ENCODE measurements at places on chromosomes 2 and 18.

- no peak for DNase-seq
These were observed 313.8 kb downstream of the PDE11A start for GRCh38 chr2:177758591-177759371.

DNA sequence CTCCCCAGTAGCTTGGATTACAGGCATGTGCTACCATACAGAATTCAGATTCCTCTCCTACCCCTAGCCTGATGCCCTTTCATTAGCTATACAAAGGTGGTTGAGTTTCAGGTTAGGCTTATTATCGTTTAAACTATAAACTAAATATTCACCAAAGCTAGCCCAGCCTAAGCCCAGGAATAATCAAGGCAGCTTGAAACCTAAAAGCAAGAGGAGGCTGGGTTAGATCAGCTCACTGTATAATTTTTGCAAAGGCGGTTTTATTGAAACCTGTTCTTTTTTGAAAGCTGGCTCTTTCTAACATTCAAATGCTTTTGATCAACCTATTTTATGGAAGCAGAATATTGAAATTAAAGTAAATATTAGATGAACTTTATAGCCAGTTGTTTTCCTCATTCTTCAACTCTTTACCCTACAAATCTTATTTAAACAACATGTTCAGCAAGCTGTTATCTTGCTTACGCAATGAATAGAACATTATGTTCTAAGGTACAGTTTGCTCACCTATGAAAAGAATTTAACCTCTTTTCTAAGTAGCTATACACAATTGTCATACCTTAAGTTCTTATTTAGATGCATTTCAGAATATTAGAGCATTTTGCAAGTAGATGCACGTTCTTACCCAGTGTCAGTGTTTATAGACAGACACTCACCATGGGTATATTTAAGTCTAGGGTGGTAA lies 241.6 kb downstream of the NEDD4L start:
- no peak for DNase-seq

GRCh38 chr2:206083602-206084438 lies 2.2 kb downstream of the INO80D start:
- no peak for DNase-seq

DNA sequence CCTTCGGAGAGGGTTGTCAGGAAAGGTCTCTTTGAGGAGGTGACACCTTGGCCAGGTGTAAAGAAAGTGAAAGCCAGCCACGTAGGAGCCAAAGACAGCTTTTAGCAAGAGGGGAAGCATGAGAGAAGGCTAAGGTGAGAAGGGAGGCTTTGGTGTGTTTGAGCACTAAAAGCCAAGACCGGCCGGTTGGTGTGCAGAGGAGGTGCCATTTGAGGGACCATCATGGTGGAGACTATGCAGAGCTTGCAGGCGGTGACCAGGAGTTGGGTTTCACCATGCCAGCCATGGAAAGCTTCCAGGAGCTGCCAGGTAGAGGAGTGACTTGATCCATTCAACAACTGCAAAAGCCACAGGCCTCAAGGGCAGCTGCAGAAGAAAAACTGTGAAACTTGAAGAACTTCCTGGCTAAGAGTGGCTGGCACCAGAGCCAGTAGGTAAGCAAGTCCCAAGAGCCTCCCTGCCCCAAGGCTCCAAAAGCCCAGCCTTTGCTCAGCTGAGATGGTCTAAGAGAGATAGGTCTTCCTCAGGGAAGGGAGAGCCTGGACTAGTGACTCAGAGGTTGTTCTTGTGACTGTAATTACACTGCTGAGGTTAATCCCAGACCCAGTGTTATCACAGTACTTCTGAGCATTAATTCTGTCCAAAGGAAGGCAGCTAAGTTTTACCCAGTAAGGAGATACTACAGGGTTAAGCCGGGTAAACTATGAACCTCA lies 319.0 kb downstream of the BCL11A start:
- DNase-seq: no peak

DNA sequence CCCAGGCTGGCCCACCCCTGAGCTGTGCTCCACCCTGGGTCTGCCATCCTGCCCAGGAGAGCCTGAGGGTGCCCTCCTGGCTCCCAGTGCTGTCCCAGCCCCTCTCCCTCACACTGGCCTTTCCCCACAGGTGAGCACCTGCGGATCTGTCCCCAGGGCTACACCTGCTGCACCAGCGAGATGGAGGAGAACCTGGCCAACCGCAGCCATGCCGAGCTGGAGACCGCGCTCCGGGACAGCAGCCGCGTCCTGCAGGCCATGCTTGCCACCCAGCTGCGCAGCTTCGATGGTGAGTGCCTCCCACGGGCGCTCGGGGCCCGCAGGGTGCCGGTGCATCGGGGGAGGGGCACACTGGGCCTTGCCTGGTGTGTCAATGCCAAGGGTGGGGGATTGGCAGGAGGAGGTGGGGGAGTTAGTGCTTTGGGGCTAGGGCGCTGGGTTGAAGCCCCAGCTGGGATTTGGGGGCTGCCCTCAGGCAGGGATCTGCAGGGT lies 23.5 kb downstream of the GPC1 start:
- no peak for DNase-seq

- DNase-seq: no peak
These were observed 41.9 kb downstream of the RHOB start for GRCh38 chr2:20488782-20489181.

DNA sequence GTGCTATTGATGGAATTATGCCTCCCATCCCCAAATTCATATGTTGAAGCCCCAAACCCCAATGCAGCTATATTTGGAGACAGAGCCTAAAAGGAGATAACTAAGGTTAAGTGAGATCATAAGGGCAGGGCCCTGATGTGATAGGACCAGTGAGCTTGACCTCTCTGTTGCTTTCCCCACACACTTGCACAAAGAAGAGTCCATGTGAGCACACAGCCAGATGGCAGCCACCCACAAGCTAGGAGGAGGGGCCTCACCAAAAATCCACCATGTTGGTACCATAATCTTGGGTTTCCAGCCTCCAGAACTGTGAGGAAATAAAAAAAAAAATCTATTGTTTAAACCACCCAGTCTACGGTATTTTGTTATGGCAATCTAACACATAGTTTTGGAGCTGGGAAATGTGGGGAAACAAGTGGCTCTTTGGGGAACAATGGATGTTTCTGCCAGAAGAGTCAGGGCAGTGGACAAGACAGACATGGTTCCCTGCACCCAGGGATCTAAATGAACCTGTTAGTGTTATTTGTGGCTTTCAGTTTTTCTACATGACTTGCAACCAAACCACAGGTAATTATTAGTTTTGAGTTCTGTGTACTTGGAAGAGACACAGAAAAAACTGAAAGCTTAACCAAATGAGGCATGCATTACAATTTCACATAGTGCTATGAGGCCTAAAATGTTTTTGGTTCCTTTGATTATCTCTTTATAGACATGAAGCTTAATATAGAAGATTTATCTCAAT lies 259.1 kb downstream of the LTBP1 start:
- no peak for DNase-seq

- DNase-seq: no peak
These were observed 50.3 kb downstream of the SERPINB8 start for GRCh38 chr18:64019922-64020756.

DNA sequence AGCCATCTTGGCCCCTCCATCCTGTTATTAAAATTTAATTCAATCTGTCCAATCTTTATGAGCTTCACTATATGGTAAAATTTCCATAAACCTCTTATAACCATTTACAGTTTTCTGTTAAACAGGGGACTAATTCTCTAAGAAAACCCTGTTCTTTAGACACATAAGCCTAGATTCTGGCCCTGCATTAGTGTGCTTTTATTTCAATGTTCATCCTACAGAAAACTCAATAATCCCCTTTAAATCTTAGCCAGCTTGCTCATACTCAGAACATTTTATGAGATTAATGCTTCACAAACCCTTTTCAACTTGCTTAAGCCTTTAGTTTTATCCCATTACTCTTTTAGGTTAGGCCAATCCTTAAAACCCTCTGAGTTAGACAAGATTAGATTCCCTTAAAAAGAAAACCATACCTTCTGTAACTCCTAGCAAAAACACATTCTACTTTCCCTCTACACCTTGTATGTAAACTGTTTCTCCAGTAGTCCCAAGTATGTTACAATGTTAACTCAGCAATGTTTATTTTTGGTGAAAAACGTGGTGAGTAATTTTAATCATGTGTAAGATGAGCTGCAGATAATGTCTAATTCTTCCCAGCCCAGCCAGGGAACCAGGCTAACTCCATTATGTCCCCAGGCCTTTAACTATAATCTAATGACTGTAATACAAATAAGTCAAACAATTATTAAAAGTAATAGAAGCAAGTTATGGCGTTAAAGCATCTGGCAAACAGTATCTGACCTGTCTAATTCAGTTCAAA lies 1953.4 kb upstream of the LRRTM1 start:
- DNase-seq: no peak

DNA sequence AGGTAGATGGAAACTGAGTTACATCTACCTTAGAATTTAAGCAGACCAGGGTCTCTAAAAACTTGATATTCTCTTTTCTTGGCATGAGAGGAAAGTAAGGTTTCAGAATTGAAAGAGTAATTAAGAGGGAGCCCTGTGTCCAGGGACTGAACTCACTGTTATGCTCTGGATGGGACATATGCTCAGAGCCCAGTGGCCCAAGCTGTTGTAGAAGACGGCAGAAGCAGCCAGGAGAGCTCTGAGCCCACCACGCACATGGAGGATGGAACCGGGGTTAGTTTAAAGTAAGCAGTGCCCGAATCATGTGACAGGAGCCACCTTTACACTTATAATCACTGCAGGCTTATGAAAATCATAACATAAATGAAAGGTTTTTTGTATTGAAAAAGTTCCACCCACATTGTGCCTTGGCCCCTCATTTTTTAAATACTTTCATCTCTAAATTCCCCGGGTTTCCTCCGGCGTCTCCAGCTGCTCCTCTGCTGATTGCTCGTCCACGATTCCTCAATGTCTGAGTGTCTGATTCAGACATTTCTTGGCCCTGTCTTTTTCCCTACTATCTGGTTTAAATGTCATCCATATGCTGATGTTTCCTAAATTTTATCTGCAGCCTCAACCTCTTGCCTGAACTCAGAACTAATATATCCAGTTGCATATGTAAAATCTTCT lies 36.1 kb upstream of the SPTBN1 start:
- DNase-seq: no peak

GRCh38 chr2:172223601-172224054 lies 120.9 kb upstream of the DLX2 start:
- DNase-seq: no peak

DNA sequence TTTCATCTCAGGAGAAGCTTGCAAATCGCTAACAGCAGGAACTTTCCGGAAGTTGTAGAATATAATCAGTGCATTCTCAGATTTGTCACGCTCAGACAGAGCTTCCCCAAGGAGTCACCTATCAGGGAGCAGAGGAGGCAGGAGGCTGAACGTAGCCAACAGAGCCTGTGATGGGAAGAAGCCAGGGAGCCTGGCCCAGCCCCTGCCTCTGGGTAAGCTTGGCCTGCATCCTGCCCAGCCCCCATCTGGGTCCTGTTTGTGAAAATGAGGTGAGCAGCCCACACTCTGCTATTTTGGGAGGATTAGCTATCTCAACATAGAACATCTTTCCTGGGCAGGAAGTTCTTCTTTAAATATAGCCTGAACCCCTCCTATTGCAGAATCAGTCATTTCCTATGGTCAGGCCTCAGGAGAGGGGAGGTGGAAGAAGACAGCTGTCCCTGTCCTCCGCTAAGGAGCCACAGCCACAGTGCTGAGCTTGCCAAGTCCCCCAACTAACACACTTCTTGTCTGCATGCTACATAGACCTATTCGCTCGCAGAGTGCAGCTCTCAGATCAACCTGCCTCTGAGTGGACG lies 19.2 kb upstream of the PKDCC start:
- no peak for DNase-seq

GRCh38 chr2:144154205-144154604 lies 365.7 kb downstream of the ZEB2 start:
- DNase-seq: no peak

DNA sequence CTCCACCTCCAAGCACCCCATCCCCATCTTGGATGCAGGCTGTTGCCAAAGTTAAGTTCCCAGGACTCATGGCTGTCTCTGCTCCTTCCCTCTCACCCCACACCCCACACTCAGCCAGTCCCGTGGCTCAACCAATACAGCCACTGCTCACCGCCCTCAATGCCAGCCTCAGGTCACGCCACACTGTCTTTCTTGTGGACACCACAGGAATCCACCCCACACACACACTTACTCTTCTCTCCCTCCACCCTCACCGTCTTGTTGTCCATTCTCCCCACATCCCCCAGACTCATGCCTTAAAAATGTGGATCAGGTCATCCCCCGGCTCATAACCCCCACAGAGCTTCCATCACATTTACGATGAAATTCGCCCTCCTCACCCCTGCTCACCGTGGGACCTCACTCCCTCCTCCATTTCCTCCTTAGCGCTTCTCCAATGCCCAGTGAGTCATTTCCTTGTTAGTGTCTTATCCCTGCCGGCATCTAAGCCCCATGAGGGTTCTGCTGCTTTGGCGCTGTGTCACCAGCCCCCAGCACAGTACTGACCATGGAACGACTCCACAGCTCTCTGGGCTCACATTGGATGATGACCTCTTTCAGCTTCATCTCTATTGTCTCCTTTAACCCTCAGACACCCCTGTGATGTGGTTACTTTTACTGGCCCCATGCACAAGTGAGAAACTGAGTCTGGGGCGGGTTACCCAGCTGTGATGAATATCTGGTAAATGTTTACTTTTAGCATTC lies 13.8 kb downstream of the MLPH start:
- peak; percentile 100 for DNase-seq

GRCh38 chr2:242046206-242046826 lies 176.8 kb downstream of the RTP5 start:
- no peak for DNase-seq

GRCh38 chr2:237774811-237775553 lies 23.6 kb upstream of the RBM44 start:
- no peak for DNase-seq

- DNase-seq: no peak
These were observed 164.0 kb downstream of the MYO3B start for GRCh38 chr2:170341684-170342623.

DNA sequence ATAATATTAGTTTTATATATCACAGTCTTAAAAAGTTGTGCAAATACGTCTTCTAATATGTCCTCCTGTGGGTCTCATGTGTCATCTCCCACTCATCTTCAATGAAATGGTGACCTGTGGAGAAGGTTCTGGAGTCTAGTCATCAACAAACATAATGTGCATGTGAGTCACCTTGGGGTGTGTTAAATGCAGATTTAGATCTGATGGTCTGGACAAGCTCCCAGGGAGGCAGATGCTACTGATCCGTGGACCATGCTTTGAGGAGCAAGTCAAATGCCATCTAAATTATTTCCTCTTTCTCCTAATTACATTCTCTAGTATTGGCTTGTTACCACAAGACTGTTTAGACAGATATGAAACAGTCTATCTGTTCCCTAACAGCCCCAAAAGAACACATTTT lies 210.9 kb downstream of the CD226 start:
- no peak for DNase-seq

- no peak for DNase-seq
These were observed 15.2 kb downstream of the POLI start for GRCh38 chr18:54284535-54284934.

- DNase-seq: no peak
These were observed 12.2 kb upstream of the BOD1L2 start for GRCh38 chr18:57134618-57135135.

GRCh38 chr2:54402350-54402749 lies 53.8 kb upstream of the SPTBN1 start:
- DNase-seq: no peak

GRCh38 chr2:37323781-37324535 lies 675 bp downstream of the PRKD3 start:
- DNase-seq: no peak

Measured in AG04449 (cell line).